ENCODE measurements at places on chromosomes 3 and 15.

GRCh38 chr3:143585720-143586456, 262.4 kb downstream of the SLC9A9 start:
- no peak overlapping the region for H3K27ac ChIP-seq
- no peak overlapping the region for H3K4me3 ChIP-seq
- H3K27me3 ChIP-seq, result no peaks in the 10 kb centered on the region
- H3K4me1 ChIP-seq, result no peaks in the 10 kb centered on the region

GRCh38 chr3:134407239-134407625, 33.0 kb upstream of the AMOTL2 start:
- no peak overlapping the region for H3K4me3 ChIP-seq
- peaks cover 13% of the 10 kb centered on the region for H3K4me1 ChIP-seq
- DNase-seq, result no peak
- no peak overlapping the region for H3K27ac ChIP-seq

GRCh38 chr15:89448825-89449224, 47.6 kb downstream of the RHCG start:
- no peak overlapping the region for H3K27ac ChIP-seq
- DNase-seq, result no peak
- no peaks in the 10 kb centered on the region for H3K36me3 ChIP-seq
- no peaks in the 10 kb centered on the region for H3K27me3 ChIP-seq

- H3K27me3 ChIP-seq, result no peaks in the 10 kb centered on the region
- H3K4me1 ChIP-seq, result no peaks in the 10 kb centered on the region
- H3K4me3 ChIP-seq, result no peak overlapping the region
- no peak overlapping the region for H3K27ac ChIP-seq
Measured at GRCh38 chr3:116306720-116307119, 138.6 kb downstream of the LSAMP start.

DNA sequence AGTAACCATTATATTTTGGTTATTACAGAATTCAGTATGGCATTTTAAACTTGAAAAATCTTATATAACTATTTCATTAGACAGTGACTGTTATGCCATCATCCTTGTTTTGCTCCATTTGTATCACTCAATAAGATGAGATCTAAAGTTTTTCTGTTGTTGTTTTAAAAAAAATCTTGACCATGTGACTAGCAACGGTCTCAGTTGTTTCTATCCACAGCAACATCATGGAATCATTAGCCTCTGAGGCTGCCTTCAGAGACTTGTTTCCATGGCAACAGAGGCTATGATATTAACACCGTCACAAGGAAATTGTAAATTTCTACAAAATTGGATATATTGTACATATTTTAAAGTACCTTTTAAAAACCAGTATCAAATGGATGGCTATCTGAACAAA, 129.8 kb downstream of the DLG1 start:
- H3K4me3 ChIP-seq, result no peak overlapping the region
- no peak overlapping the region for H3K27ac ChIP-seq
- no peaks in the 10 kb centered on the region for H3K4me1 ChIP-seq

DNA sequence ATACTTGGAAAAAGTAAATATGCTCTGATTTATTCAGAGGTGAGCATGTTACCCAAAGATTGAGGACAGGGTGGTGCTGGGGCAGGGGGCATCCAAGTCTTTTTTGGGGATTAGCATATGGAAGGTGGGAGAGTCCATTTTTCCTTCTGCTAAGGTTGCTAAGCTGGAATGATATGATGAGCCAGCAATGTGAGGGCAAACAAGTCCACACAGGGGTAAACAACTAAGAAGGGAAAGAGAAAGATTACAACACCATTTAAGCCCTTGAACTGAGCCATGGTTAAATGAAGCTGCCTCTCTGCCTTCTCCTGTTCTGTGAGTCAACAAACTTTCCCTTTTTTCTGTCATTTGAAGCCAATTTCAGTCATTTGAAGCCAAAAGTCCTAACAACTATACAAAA, 89.0 kb downstream of the RPL22L1 start:
- H3K27me3 ChIP-seq, result no peaks in the 10 kb centered on the region
- DNase-seq, result no peak
- no peaks in the 10 kb centered on the region for H3K4me1 ChIP-seq
- no peak overlapping the region for H3K4me3 ChIP-seq
- no peak overlapping the region for H3K27ac ChIP-seq

DNA sequence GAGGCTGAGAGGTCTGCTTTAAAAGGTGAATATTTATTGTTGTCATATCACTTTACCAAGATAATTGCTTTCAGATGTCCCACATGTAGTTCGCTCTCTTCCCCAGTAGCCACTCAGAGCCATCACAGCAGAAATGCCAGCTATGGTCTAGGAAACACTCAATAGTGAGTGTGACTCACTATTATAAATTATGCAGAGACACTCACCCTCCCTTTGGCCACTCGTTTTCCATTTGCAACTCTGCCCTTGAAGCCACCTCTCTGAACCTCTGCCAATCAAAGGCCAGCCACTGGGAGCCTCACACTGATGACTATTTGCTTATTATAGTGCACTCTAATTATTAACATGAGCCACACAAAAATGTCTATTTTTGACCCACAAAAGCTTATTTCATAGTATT, 328.1 kb upstream of the ATP10A start:
- no peaks in the 10 kb centered on the region for H3K36me3 ChIP-seq
- no peak for DNase-seq
- H3K27ac ChIP-seq, result no peak overlapping the region
- H3K27me3 ChIP-seq, result no peaks in the 10 kb centered on the region
- no peak overlapping the region for H3K4me3 ChIP-seq
- no peaks in the 10 kb centered on the region for H3K4me1 ChIP-seq

DNA sequence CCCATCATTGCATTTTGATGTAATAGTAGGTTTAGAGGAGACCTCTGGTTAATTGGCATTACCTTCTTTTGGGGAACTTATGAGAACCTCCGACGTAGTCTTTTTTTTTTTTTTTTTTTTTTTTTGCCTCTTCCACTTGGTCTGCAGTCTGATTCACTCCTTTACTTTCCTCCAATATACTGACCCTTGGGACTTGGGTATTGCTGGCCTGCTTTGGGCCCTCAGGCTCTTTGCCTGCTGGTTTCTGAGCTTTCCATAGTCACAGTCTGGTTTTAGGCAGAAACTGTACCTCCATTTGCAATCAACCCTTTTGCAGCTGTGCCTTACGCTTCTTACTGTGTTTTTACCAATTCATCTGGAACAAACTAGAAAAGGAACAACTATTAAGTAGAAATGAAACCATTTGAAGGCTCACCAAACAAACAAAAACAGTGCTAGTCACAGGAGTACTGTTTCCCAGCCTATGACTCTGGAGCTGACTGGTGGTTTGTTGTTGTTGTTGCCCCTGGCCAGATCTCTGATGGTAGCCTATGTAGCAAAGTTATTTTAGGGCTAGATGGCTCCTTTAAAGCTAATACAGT, 272.8 kb downstream of the BBX start:
- H3K4me1 ChIP-seq, result peaks cover 6% of the 10 kb centered on the region
- DNase-seq, result no peak
- no peaks in the 10 kb centered on the region for H3K36me3 ChIP-seq

GRCh38 chr15:96578393-96578792, 247.9 kb downstream of the NR2F2 start:
- no peaks in the 10 kb centered on the region for H3K27me3 ChIP-seq
- no peak overlapping the region for H3K4me3 ChIP-seq
- no peaks in the 10 kb centered on the region for H3K36me3 ChIP-seq
- DNase-seq, result no peak
- no peak overlapping the region for H3K27ac ChIP-seq

GRCh38 chr15:70530906-70531305, 232.5 kb downstream of the UACA start:
- H3K36me3 ChIP-seq, result no peaks in the 10 kb centered on the region
- H3K4me3 ChIP-seq, result no peak overlapping the region

- no peak overlapping the region for H3K4me3 ChIP-seq
- no peaks in the 10 kb centered on the region for H3K27me3 ChIP-seq
- H3K4me1 ChIP-seq, result no peaks in the 10 kb centered on the region
Measured at GRCh38 chr3:53996141-53996874, 104.6 kb upstream of the SELENOK start.

- no peak overlapping the region for H3K4me3 ChIP-seq
- H3K4me1 ChIP-seq, result no peaks in the 10 kb centered on the region
- no peaks in the 10 kb centered on the region for H3K27me3 ChIP-seq
- H3K36me3 ChIP-seq, result no peaks in the 10 kb centered on the region
- H3K27ac ChIP-seq, result no peak overlapping the region
- no peak for DNase-seq
Measured at GRCh38 chr15:38826880-38827279, 262.3 kb upstream of the RASGRP1 start.

DNA sequence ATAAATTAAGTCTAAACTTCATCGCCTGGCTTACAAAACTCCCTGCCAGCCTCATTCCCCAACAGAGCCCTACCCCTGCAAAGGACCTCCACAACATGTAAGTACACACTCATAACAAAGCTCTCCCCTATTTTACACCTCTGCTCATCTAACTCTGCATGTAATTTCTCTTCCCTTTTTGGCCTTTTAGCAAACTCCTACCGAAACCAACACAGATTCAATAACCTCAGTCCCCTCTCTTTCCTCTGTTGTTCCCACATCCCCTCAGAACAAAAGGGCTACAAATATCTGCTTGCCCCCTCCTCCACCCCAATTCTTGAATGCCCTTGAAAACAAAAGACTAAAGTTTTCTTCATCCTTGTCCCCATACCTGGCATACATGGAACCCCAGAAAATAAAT, 662 bp downstream of the UBL7 start:
- H3K27ac ChIP-seq, result no peak overlapping the region
- no peaks in the 10 kb centered on the region for H3K36me3 ChIP-seq
- H3K4me1 ChIP-seq, result peaks cover 5% of the 10 kb centered on the region
- peak overlapping the region; percentile 67 for H3K4me3 ChIP-seq

- H3K27ac ChIP-seq, result no peak overlapping the region
- no peak overlapping the region for H3K4me3 ChIP-seq
- H3K27me3 ChIP-seq, result no peaks in the 10 kb centered on the region
- DNase-seq, result peak; percentile 77
- H3K36me3 ChIP-seq, result no peaks in the 10 kb centered on the region
- no peaks in the 10 kb centered on the region for H3K4me1 ChIP-seq
Measured at GRCh38 chr3:109275702-109276293, 40.5 kb downstream of the DPPA2 start.

DNA sequence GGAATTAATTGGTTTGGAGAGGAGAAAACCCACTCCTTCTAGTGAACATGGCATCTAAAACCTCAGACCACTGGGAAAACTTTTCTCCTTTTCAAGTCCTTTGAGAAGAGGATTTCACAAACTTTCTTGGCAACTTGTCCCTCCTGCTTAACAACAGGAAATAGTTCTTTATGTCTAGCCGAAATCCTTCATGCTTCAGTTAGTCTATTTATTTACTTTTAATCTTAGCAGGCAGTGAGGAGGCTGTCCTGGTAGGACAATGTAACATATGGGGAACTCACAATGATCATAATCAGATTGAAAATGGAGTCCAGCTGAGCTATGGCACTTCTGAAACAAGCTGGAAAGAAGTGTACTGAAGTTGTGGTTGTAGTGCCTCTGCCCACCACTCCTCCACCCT, 50.6 kb downstream of the KY start:
- H3K36me3 ChIP-seq, result no peaks in the 10 kb centered on the region
- DNase-seq, result no peak
- no peak overlapping the region for H3K27ac ChIP-seq
- H3K4me3 ChIP-seq, result no peak overlapping the region

GRCh38 chr3:45868213-45868612, 18.1 kb upstream of the CCR9 start:
- H3K27me3 ChIP-seq, result no peaks in the 10 kb centered on the region
- H3K4me3 ChIP-seq, result no peak overlapping the region
- H3K36me3 ChIP-seq, result no peaks in the 10 kb centered on the region

DNA sequence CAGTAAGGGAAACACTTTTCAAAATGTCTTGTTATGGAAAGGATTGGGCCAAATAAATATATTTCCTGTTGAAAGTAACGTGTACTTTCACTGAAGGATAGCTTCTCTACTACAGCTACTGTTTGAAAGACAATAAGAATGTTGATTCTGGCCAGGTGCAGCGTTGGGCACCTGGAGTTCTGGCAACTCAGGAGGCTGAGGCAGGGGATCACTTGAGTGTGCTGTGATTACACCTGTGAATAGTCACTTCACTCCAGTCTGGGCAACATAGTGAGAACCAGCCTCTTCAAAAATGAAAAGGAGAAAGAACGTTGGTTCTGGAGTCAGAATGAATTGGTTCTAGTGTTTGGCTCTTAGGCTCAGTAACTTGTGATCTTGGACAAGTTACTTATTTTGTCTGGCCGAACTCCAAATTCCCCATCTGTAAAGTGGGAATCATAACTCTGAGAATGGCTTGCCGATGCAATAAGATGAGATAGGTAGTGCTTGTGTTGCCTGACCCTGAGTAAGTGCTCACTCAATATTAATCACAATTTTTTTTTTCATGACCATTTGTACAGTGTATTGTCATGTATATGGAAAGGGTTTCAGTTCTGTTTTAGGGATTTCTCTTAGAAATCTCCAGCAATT, 310.8 kb downstream of the PTPRG start:
- H3K36me3 ChIP-seq, result no peaks in the 10 kb centered on the region
- no peaks in the 10 kb centered on the region for H3K4me1 ChIP-seq
- H3K27me3 ChIP-seq, result no peaks in the 10 kb centered on the region
- no peak overlapping the region for H3K27ac ChIP-seq

DNA sequence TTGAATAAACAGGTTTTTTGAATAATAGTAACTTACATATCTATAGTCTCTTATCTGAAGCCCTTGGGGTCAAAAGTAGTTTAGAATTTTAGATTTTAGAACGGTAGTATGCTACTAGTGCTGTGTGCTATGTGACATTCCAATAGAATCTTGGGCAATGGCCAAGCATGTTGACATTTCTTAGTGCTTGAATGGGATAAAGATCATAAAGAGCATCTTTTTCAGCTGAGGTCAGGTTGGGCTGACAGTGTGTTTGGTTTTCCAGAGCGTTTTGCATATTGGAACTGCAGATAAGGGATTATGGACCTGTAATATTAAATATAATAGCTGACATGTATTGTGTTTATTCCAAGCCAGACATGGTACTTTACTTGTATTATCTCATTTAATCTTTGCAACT, 32.1 kb downstream of the CNTN4 start:
- H3K4me1 ChIP-seq, result no peaks in the 10 kb centered on the region
- no peaks in the 10 kb centered on the region for H3K27me3 ChIP-seq
- no peaks in the 10 kb centered on the region for H3K36me3 ChIP-seq
- no peak overlapping the region for H3K4me3 ChIP-seq
- DNase-seq, result no peak
- H3K27ac ChIP-seq, result no peak overlapping the region

Measured in testis (tissue), 5 donors.